ENCODE measurements at places on chromosomes 12 and 14. TPM values are rescaled to one million over a fixed set of nuclear protein-coding genes. Genes with fewer than 3 reads are reported as not detected.

COX8C gene
- not detected for total RNA-seq

CFAP73 gene
- total RNA-seq = 0.42 TPM

HNF1A gene
- total RNA-seq = not detected

GRCh38 chr14:28635387-28635786 is 131.2 kb upstream of the FOXG1 start:
- H3K4me1 ChIP-seq = no peaks in the 10 kb centered on the region
- no peaks in the 10 kb centered on the region for H3K27me3 ChIP-seq
- H3K4me3 ChIP-seq = no peak overlapping the region
- DNase-seq = no peak

DNA sequence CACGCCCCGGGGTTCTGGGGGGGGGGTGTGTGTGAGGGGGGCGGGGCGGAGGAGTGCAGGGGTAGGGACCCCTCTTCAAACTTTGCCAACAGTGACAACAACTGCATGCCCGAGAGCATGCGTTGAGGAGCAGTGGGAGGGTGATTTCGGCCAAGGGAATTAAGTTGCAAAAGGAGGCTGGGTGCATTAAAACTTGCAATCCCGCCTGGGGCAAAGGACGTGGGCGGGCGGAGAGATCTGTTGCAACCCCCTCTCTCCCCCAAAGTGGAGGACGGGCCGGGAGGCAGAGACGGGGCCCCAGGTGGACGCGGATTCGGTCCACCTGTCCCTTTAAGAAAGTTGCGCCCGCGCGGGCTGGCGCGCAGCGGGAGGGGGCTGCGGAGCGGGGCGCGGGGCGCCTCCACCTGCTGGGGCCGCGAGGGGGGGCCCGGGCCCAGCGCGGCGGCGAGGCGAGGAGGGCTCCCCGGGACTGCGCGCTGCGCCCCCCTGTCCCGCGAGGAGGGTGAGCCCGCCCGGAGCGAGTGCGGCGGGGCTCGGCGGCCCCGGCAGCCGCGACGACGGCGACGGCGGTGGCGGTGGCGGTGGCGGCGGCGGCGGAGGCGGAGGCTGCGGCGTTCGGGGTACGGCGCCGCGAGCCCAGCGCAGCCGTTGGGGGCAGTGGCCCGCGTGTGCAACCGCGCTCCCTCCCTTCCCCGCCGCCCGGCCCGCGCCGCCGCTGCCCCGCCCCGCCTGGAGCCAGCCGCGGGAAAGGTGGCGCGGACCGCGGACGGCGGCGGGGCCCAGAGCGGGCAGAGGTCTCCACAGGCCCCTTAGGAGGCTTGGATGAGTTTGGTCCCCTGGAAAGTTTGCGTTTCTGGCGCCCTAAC is 530 bp upstream of the FOXN4 start:
- H3K4me3 ChIP-seq = no peak overlapping the region
- H3K27ac ChIP-seq = no peak overlapping the region
- DNase-seq = no peak
- peaks cover 13% of the 10 kb centered on the region for H3K4me1 ChIP-seq

GRCh38 chr12:105736498-105736897 is 402.3 kb downstream of the NUAK1 start:
- no peaks in the 10 kb centered on the region for H3K27me3 ChIP-seq
- H3K4me1 ChIP-seq = no peaks in the 10 kb centered on the region
- H3K36me3 ChIP-seq = no peaks in the 10 kb centered on the region

- peaks cover 90% of the 10 kb centered on the region for H3K36me3 ChIP-seq
- H3K4me3 ChIP-seq = no peak overlapping the region
- no peak overlapping the region for H3K27ac ChIP-seq
Measured at GRCh38 chr14:102034301-102034700, 52.5 kb downstream of the HSP90AA1 start.

DNA sequence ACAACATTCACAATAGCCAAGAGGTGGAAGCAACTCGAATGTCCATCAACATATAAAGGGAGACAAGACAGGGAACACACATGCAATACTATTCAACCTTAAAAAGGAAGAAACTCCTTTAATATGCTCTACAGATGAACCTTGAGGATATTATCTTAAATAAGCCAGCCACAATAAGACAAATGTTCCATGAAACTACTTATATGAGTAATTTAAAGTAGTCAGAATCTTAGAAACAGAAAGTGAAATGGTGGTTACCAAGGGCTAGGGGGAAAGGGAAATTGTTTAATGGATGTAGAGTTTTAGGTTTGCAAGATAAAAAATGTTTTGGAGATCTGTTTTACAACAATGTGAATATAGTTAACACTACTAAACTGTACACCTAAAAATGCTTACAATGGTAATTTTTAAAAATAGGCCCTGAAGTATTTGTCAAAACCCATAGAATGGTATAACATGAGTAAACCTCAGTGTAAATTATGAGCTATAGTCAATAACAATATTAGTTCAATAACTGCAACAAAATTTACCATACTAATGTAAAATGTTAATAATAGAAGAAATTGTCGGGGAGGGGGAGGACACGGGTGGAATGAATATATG is 71.1 kb downstream of the EGLN3 start:
- H3K4me1 ChIP-seq = no peaks in the 10 kb centered on the region
- no peak overlapping the region for H3K4me3 ChIP-seq
- DNase-seq = no peak
- H3K27ac ChIP-seq = no peak overlapping the region
- H3K27me3 ChIP-seq = no peaks in the 10 kb centered on the region
- no peaks in the 10 kb centered on the region for H3K36me3 ChIP-seq

DNA sequence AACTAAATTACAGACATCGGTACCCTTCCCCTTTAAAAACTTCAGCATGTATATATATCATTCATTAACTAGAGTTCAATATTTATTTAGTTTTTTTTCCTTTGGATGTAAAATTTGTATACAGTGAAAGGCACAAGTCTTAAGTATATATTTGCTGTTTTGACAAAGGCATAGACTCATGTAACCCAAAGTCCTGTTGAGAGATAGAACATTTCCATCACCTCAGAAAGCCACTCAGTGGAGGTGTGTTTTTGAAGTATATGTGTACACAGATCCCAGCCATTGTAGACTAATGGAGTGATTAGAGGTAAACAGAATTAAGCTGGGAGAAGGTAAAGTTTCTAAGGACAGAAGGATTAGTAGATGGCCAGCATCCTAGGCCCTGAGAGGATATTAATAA is 15.4 kb downstream of the RDH12 start:
- no peaks in the 10 kb centered on the region for H3K36me3 ChIP-seq
- H3K27me3 ChIP-seq = no peaks in the 10 kb centered on the region
- no peak overlapping the region for H3K27ac ChIP-seq
- DNase-seq = no peak
- peaks cover 4% of the 10 kb centered on the region for H3K4me1 ChIP-seq

DNA sequence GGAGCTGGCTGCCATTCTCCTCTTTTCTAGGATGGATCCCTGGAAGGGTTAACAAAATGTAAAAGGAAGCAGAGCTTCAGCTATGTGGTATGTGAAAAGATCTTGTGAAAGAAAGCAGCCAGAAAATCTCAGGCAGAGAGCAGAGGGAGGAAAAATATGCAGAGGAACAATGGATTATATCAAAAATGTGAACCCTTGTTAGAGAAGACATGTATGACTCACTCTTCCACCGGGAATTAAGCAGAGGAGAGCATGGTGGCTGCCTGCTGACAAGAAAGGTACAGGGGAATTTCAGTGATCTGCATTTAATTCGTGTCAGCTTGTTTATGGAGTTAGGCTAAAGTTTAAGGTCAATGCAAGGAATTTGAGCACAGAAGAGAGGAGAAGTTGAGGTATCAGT is 46.3 kb downstream of the KCNA1 start:
- no peak overlapping the region for H3K4me3 ChIP-seq
- no peaks in the 10 kb centered on the region for H3K36me3 ChIP-seq
- peaks cover 9% of the 10 kb centered on the region for H3K27me3 ChIP-seq
- H3K4me1 ChIP-seq = no peaks in the 10 kb centered on the region
- H3K27ac ChIP-seq = no peak overlapping the region
